ENCODE measurements at places on chromosomes 1 and 21.

DNA sequence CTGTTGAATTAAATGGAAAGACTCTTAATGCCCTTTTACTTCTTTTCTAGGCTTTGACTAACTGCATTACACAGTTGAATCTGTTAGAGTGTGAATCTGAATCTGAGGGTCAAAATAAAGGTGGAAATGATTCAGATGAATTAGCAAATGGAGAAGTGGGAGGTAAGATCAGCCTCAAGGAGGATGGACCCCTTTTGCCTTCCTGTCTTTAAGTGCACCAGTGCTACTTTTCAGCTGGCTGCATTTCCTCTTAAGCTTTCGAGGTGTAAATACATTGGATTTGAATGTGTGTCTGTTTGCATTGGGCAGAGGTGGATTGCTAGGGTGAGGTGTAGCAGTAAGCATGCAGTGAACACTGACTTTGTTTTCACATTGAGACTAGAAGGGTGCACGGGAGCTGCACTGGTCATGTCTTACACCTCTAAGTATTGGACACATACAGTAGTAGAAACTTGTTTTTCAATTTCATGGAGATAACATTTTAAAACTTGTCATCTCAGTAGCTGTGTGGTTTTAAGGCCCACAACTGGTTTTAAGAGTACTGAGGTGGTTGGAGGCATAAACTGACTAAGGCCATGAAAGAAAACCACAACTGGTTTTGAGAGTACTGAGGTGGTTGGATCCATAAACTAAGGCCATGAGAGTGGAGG lies 35.4 kb downstream of the MIA3 start:
- no peak for DNase-seq

- DNase-seq = peak; percentile 50
These were observed 121.2 kb downstream of the SLC45A1 start for GRCh38 chr1:8439015-8439702.

DNA sequence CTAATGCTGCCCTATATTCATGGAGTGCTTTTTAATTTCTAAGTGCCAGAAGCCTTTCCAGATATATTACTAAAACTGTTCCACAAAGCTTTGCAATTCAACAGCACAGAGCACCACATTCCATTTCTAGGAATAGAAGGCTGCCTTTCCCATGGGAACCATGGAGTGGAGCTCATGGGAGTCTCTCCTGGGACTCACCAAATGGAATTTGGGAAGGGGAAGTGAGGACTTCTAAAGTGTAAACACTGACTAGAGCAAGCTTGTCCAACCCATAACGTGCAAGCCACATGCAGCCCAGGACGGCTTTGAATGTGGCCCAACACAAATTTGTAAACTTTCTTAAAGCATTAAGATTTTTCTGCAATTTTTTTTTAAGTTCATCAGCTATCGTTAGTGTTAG lies 190.4 kb upstream of the TNR start:
- DNase-seq = no peak

GRCh38 chr21:38914528-38915293 lies 109.0 kb downstream of the ETS2 start:
- no peak for DNase-seq

- DNase-seq = peak; percentile 40
These were observed 771 bp downstream of the RABGAP1L start for GRCh38 chr1:174160109-174160473.

GRCh38 chr1:41758904-41759548 lies 159.7 kb downstream of the HIVEP3 start:
- no peak for DNase-seq

GRCh38 chr1:206479183-206480125 lies 9.2 kb downstream of the IKBKE start:
- DNase-seq = peak; percentile 87

DNA sequence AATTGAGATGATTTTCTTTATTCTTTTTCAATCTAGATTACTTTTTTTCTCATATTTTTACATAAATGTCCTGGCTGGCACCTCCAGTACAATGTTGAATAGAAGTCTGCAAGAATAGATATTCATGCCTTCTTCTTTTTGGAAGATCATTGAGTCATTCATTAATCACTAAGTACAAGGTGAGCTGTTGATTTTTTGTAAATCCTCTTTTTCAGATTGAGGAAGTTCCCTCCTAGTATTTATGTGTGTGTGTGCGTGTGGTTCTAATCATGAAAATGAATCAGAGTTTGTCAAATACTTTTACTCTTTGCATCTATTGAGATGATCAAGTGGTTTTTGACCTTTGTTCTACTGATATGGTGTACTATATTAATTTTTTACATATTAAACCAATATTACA lies 859.3 kb downstream of the KCNT2 start:
- no peak for DNase-seq

DNA sequence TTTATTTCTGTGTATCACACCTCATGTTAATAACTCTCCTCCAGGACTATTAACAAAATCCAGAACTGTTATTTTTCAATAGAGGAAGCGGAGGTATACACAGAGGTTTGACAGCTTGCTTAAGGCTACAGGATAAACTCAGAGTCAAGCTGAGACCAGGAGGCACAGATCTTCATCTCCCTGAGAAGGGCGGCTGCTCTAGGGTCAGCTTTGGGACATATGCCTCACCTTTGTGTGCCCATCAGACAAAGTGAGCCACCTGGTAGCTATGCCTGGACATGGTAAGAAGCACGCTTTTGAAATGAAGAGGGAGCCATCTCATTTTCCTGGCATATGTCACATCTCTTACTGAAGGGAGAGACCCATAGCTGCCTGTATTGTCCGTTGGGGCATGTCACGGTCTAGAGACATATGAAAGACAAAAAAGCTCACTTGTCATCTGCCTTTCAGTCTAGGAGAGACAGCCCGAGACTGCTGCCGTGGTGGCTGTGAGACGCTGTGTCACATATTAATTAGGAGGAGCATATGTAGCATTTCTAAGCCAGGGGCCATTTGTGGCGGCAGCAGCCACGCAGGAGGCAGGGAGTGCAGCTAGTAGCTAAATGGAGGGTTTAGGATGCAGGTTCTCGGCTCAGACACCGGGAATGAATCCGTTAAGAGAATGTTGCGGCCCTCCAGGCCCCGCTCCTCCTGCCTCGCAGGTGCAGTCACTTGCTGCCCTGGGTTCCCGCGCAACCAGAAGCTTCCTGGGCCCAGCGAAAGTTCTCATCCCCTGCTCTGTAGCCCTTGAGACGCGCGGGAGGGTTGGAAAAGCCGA lies 161.3 kb upstream of the C1orf21 start:
- DNase-seq = no peak

DNA sequence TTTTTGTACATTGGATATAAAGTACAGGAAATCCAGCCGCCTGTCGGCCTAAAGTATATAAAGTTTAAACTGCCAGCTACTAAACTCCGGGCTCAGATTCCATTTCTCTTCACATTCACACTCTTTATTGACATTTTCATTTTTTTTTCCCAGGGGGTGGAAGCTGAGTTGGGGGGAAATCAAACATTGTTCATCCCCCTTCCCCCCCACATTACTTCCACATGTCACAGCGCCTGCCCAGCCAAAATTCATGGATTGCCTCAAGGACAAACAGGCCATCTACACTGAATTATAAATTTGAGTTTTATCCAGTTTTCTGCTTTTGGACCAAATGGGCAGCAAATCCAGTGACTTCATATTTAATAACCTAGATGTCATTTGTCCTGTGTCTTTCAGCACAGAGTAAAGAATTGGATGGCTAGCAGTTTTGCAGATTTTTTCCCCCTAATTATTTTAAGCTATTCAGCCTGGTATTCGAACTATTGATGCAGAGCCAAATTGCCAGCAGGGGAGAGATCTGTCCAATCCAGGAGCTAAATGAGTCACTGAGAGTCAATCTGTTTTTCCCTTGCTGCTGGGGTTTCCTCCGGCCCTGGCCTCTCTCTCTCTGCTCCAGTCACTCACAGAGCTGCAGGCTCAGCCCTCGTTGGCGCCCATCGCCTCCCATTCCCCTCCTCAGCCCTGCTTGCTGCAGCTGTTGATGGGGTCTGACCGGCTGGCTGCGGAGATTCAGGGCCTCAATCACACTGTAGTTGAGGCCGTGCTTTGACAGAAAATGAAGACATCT lies 98.0 kb downstream of the LMO4 start:
- DNase-seq = no peak

- DNase-seq = peak; percentile 81
These were observed 108.9 kb downstream of the CAPN8 start for GRCh38 chr1:223556414-223557129.

DNA sequence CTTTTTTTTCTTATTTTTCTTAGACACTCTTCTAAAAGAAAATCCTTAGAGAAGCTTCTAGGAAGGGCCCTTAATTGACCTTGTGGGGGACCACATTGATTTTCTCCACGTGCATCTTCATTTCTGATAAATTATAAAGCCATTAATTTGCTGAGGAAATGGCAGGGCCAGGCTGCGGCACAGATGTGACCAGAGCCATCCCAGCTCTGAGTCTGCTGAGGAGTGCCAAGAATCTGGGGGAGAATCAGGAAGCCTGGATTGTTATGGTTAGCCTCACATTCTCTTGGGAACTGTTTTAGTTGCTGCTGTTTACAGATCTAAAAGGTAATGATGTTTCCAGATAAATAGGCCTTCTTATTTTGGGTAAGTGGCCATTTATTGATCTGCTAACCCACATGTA lies 16.2 kb downstream of the PROX1 start:
- no peak for DNase-seq

- no peak for DNase-seq
These were observed 75.4 kb downstream of the CACHD1 start for GRCh38 chr1:64545118-64545843.

DNA sequence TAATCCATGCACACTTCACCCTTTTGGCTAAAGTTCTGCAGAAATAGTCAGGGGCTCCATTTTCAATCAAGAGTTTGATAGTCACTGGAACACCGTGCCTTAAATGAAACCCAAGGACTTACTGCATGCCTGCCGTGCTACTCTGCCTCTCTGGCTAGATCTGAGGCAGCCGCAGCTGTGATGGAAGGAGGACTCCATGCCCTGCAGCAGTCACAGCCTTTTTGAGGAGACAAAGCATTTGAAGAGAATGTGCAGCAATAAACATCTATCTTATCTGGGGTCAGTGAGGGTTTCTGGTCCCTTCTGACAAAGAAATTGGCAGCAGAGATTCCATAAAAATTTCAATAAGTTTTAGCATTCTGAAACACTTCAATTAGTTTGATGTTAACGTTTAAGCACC lies 78.0 kb downstream of the BCAR3 start:
- DNase-seq = no peak

DNA sequence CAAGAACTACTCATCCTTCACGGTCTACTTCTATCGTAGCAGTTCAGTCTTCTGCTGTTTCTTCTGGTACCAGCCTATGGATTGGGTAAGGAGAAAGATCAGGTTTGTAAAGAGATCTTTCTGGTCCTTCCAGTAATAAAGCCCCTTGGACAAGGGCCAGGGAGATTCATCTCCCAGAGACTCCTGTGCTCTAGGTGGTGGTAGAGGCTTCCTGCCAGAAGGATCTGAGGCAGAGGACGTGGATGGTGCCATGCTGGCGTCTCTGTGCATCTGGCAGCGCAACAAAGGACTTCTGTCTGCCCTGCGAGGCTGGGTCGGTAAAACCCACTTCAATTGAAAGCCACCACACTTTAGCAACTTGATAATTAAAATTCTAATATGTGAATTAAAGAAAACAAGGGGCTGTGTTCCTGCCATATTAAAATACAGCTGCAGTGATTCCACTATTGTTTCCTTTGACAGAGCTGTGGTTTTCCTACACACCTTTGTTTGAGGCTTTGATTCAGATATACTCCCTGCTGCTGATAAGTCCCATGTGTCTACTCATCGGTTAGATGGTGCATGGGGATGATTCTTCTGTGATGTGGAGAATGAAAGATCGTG lies 73.6 kb downstream of the ROR1 start:
- DNase-seq = no peak

- no peak for DNase-seq
These were observed 146.4 kb upstream of the COL11A1 start for GRCh38 chr1:103254691-103255090.

DNA sequence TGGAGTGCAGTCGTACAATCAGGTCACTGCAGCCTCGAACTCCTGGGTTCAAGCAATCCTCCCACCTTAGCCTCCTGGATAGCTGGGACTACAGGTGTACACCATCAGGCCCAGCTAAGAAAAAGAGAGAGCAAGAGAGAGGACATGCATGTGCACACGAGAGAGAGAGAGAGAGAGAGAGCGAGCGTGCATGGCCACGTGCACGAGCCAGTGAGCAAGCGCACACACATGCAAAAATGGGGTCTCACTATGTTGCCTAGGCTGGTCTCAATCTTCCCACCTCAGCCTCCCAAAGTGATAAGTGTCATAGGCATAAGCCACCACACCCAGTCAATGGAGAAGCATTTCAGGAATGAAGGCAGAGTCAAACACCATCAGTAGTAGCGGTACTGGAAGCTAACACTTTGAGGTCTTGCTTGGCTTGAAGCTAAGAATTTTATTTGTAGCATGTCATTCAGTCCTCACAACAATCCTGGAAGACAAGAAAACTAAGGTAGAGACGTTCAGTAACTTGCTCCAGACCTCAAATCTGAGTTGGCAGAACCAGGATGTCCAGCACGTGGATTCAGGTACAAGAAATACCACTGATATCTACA lies 14.5 kb downstream of the GNB1 start:
- no peak for DNase-seq

DNA sequence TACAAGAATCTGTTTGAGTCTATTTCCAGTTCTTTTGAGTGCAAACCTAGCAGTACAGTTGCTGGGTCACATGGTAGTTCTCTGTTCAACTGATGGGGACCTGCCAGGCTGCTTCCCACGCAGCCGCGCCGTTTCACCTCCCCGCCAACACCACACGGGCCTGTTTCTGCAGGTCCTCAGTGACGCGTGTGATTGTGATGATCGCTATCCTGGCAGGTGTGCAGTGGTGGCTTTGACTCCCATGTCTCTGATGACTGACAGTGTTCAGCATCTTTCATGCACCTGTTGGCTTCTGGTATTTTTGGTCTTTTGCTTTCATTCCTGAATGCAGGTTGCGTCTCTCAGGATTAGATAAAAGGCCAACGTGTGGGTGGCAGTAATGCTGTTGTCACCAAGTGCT lies 41.6 kb downstream of the FAAP20 start:
- DNase-seq = no peak

- no peak for DNase-seq
These were observed 569 bp downstream of the FALEC start for GRCh38 chr1:150516050-150516591.

DNA sequence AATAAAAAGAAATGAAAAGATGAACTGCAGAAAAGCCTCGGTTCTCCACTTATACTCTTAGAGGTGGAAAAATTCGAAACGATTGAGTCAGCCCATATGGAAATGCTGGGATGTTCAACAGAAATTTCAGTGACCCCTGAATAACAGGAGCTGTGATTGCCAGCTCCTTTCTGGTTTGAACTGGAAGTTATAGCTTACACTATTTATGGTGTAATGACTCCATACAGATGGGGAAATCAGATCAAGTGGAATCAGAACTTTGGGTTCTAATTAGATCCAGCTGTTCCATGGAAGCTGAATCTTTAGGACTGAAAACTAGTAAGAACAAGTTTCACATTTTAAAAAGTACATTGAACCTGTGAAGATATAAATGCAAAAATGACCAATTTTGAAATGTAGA lies 569.3 kb upstream of the ZRANB2 start:
- DNase-seq = no peak
